ENCODE measurements at places on chromosomes 7 and 10.

- no peak for DNase-seq
Observed at GRCh38 chr10:10927608-10928007, 90.1 kb upstream of the CELF2 start.

DNA sequence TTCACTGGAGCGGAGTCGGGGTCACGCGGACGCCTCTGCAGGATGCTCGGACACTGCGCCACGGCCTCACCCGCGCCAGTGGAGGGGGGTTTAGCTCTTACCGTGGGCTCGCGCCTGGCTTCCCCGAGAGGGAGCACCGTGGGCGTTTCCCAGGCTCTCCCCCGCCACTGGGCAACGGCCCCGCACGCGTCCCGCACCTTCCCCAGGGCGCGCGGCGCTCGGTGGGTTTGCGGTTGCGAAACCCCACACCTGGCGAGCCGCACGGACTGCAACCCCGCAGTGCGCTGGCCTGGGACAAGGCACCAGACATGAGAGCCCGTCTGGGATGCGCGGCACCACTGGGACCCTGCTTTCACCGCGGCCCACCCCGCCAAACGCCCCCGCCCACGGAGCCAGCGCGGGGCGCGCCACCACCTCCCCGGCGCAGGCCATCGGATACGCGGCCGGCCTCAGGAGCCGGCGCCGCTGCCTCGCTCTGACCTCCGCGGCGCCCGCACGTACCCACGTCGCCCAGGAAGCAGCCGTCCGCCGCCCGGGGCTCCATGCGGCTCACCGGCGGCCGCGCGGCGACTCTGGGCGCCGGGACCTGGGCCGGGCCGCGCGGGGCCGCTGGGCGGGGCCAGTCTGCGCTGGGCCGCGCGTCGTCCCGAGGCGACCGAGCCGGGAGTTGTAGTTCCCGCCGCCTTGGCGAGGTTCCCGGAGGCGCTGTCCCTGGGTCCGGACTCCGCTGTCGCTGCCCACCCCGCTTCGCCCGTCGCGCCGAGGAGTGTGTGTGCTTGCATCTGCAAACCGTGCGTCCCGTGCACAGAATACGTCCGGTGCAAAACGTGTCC, at the start of gene ASB13:
TSS of gene ASB13 (minus strand) at position 588 of the 833 bp plus-strand sequence. CDS start at position 544, 44 bp downstream.
- DNase-seq, result peak; percentile 83

DNA sequence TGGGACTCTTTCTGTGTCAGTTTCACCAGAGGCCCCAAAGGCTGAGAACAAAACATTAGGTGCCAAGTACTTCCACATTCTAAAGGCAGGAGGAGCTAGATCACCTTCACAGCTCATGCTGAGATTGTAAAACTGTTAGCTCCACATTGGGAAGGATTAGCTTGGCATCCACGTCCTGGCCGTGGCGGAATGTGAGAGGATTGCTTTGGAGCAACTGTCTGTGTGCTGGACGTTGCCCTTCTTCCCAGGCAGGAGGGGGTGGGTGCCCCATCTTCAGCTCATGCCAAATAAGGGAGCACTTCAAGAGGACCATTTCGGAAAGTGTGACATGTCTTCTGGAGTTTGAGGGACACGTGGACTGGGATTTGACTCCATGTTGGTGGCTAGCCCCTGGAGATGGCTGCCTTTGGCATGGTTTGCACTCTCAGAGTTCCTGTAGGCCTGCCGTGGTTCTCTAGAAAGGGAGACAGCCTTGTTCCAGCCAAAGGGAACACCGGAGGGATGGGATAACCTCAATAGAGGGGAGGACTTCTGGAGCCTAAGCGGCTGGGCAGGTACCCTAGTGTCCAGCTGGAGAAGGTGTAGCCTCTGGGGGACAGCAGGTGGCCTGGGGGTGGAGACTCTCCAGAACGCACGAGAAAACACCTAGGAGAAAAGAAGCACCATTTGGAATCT, 19.9 kb upstream of the FMC1 start:
- peak; percentile 26 for DNase-seq

DNA sequence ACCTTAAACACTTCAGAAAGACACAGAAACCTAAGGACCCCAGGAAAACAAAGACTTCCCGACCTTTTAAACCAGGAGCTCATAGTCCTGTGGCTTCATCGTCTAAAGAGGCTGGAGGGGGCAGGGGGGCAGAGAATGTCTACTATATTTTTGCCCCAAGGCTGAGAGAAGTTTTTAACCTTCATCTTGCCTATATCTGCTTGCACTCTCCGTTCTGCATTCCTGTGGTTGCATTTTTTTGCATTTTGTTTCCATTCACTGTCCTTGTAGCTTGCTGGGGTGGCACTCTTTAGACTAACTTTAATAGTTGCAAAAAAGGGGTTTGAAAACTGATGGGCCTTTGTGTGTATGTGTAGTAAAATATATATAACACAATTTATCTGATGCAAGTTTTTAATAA, 23.7 kb downstream of the PRKAR2B start:
- no peak for DNase-seq

DNA sequence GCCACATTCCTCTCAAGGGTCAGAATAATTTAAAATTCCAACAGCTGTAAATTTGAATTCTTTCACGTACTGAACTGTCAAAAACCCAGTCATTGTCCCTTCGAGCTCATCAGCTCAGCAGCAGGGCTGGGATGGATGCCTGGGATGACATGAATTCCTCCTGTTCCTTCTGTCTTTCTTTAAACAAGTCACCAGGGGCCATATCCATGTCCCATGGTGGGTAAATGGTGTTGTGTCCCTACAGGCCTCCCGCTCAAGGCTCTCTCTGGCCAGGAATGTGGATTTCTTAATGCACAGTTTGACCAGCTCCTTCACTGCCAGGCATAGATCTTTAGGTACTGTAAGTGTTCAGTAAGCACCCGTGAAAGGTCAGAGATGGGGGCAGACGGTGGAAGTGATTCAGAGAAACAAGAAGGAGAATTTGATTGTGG, 13.8 kb upstream of the TECPR1 start:
- DNase-seq, result no peak

- no peak for DNase-seq
Observed at GRCh38 chr7:55132550-55132889, 113.7 kb downstream of the EGFR start.

- no peak for DNase-seq
Observed at GRCh38 chr7:29369909-29370488, 175.4 kb downstream of the CHN2 start.

- DNase-seq, result peak; percentile 41
Observed at GRCh38 chr7:232410-233248, 40.3 kb downstream of the FAM20C start.

DNA sequence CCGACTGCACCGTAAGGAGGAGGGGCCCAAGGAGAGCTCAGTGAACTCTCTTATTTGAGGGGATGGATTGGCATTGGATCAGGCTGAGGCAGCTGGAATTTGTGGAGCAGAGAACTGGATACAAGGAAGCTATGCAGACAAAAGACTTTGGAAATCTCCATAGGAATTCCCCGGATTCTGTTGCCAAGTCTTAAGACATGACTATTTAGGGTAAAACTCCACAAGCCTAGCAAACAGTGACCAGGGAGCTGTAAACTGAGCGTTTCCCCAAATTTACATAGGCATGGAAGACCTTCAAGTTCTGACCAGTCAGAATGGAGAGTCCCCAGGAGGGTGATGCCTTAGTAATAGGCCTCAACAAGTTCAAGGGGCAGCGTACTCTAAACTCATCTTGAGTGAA, 82.5 kb upstream of the PCBD1 start:
- peak; percentile 39 for DNase-seq

- peak; percentile 45 for DNase-seq
Observed at GRCh38 chr7:32164341-32164996, 94.3 kb upstream of the PDE1C start.

- peak; percentile 11 for DNase-seq
Observed at GRCh38 chr7:100372256-100372655, 1.0 kb upstream of the PILRA start.

Data from tongue (tissue), 3 donors.